Stimulated activated CD4-positive, alpha-beta T cell treated with anti-CD3 and anti-CD28 coated beads, Interleukin-4, amount 100 ng/mL, for 4 hours (primary cell): ENCODE measurements at places on chromosomes 16 and 17.

- no peak for DNase-seq
Observed at GRCh38 chr16:35510701-35511100, 2051.3 kb downstream of the TP53TG3F start.

DNA sequence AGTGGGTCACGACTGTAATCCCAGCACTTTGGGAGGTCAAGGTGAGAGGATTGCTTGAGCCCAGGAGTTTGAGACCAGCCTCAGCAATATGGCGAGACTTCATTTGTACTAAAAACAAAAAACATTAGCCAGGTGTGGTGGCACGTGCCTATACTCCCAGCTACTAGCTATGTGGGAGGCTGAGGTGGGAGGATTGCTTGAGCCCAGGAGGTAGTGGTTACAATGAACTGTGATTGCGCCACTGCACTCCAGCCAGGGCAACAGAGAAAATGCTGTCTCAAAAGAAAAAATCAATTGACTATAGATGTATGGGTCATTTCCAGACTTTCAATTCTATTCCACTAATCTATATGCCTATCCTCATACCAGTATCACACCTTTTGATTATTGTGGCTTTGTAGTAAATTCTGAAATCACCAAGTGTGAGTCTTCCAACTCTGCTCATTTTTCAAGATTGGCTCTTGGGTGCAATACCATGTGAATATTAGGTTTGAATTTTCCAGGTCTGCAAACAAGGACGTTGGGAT is 27.2 kb upstream of the CEP20 start:
- no peak for DNase-seq

- DNase-seq: no peak
Observed at GRCh38 chr16:53732296-53732929, 28.5 kb downstream of the FTO start.

GRCh38 chr17:8019166-8019565 is 16.8 kb downstream of the GUCY2D start:
- DNase-seq: no peak

- DNase-seq: no peak
Observed at GRCh38 chr17:49777563-49777962, 10.9 kb upstream of the KAT7 start.

DNA sequence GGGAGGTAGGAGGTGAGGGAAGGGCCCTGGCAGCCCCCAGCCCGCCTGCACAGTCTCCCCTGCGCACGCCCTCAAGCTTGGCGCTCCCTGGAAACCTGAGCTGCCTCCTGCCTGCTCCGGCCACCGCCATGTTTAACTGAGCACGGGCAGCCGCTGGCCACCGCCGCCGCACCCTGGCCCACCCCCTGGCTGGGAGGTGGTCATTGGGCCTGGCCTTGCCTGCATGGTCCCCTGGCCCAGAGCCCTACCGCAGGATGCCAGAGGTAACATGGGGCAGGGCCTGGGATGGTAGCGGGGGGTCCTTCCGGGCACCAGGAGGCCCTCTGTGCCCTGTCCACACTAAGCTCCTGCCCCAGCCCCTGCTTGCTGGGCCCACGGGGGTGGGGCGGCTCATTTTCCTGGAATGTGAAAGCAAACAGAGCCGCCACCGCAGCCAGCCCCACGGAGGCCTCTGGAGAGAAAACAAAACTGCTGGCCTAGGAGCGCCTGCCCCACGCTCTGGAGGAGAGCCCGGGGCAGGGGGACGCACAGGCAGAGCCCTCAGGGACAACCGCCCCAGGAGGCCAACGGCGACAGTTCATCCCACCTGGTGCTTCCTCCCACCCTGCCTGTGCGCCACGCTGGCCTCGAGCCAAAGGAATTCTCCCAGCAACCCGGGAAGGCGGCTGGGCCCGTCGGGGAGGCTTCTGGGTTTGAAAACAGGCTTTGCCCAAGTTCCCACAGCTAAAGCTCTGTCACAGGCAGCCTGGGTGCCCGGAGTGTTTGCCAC is 8.9 kb downstream of the NHERF2 start:
- no peak for DNase-seq

- no peak for DNase-seq
Observed at GRCh38 chr16:87580855-87581261, 21.4 kb upstream of the JPH3 start.

- DNase-seq: no peak
Observed at GRCh38 chr17:17084941-17085340, 42.7 kb downstream of the MPRIP start.

DNA sequence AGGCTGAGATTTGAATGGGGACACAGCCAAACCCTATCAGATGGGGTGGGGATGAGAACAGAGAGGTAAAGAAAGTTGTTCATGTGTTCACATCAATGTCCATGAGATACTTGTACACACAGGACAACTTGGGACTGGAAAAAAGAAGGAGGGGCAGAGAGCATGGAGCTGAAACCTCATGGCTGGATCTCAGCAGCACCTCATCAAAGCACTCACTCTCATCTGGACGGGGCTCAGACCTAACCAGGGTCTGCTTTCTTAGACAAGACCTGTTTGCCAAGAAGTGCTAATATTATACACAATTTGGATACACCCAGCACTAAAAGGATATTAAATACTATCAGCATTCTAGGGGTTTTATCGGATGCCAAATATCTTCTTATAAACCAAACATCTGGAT is 399.8 kb downstream of the SLC39A11 start:
- DNase-seq: no peak
